ENCODE measurements at places on chromosomes 2 and 18.

GRCh38 chr2:133676392-133677130 is 108.3 kb upstream of the NCKAP5 start:
- DNase-seq = no peak

- no peak for DNase-seq
These were observed 65.8 kb downstream of the PARD3B start for GRCh38 chr2:204611017-204611631.

- DNase-seq = no peak
These were observed 155.6 kb downstream of the TSN start for GRCh38 chr2:121911036-121911435.

GRCh38 chr2:228983700-228984099 is 287.4 kb downstream of the PID1 start:
- no peak for DNase-seq

DNA sequence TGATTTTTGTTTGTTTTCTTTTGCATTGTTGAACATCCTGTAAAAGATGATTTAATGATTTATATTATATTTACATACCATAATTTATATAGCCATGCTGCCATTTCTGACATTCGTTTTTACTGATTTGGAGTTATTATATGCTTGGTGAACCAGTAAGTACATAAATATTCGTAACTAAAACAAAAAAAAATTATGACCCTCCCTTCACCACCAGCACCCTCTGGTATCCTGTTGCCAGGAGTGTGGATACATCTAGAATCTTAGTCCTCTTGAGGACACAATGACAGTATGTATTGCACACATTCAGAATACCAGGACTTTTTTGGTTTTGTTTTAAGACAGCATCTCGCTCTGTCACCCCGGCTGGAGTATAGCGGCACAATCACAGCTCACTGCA is 43.9 kb upstream of the B3GNT7 start:
- DNase-seq = no peak

GRCh38 chr18:31258789-31259188 is 59.2 kb upstream of the DSG1 start:
- DNase-seq = no peak

DNA sequence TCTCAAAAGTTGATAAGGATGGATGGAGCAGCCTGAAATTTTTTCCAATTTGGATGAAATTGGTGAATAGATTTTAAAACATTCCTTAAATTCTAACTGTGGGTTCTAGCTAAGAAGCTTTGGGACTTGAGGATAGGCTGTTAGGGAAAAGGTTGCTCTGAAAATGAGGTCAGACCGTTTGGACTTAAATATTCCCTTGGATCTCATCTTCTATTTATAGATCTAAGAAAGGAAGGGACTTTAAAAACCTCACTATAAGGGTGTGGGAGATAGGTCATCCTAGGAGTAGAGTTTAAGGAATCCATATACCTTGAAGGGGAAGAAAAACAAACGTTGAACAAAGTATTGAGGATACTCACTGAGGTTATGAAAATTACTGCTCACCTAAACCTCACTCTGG is 17.4 kb upstream of the SNORC start:
- no peak for DNase-seq

DNA sequence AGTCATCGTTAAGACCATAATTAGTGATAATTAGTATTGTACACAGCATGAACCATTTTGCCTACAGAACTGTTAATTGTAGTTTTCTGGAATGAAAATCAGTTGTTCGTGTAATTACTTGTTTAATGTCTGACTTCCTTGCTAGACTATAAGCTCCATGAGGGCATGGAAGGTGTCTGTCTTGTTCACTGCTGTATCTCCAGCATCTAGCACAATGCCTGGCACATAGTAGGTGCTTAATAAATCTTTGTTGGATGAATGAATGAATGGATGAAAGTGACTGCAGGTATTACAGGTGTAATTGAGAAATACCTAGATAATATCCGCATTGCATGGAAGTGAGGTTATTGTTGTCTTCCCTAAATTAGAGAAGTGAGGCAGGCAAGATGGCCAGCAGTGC is 21.8 kb downstream of the C2orf74 start:
- no peak for DNase-seq

GRCh38 chr2:95379371-95379831 is 23.1 kb upstream of the FAHD2A start:
- DNase-seq = no peak

Measured in activated CD8-positive, alpha-beta memory T cell treated with anti-CD3 and anti-CD28 coated beads for 1 hour (primary cell).